Naive thymus-derived CD8-positive, alpha-beta T cell (primary cell): ENCODE measurements at places on chromosomes 7 and 10.
A peak's percentile ranks its signal among the peaks of the same experiment; 100 is the strongest.

DNA sequence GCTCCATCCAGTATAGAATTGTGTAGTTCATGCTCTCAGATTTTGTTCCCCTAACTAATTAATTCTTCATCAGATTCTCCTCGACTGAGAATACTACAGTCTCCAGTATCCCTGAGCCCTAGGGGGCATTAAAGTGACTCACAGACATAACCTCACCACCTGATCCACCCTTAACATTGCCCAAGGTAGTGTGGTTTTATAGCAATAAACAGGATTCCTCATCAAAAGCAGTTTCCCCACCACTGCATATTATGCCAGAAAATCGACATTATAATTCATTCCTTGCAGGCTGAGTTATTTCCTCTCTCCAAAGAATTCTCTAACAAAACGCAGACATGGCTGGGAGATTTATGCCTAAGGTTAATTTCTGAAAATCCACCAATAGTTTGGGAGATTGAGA, 1402.5 kb upstream of the CELF2 start:
- H3K27ac ChIP-seq = no peak overlapping the region
- peaks cover 4% of the 10 kb centered on the region for H3K36me3 ChIP-seq
- H3K27me3 ChIP-seq = peaks cover 2% of the 10 kb centered on the region

- peaks cover 21% of the 10 kb centered on the region for H3K27me3 ChIP-seq
- no peak overlapping the region for H3K27ac ChIP-seq
- peak overlapping the region; percentile 66 for H3K4me3 ChIP-seq
- H3K36me3 ChIP-seq = no peaks in the 10 kb centered on the region
- peaks cover 5% of the 10 kb centered on the region for H3K4me1 ChIP-seq
Measured at GRCh38 chr10:70925377-70926225, 37.2 kb upstream of the PCBD1 start.

GRCh38 chr7:48090095-48090805, 1.2 kb downstream of the UPP1 start:
- peaks cover 2% of the 10 kb centered on the region for H3K36me3 ChIP-seq
- H3K27ac ChIP-seq = peak overlapping the region; percentile 88

GRCh38 chr7:121339082-121339481, 10.3 kb downstream of the WNT16 start:
- no peaks in the 10 kb centered on the region for H3K4me1 ChIP-seq
- H3K27ac ChIP-seq = no peak overlapping the region
- peaks cover 3% of the 10 kb centered on the region for H3K27me3 ChIP-seq

DNA sequence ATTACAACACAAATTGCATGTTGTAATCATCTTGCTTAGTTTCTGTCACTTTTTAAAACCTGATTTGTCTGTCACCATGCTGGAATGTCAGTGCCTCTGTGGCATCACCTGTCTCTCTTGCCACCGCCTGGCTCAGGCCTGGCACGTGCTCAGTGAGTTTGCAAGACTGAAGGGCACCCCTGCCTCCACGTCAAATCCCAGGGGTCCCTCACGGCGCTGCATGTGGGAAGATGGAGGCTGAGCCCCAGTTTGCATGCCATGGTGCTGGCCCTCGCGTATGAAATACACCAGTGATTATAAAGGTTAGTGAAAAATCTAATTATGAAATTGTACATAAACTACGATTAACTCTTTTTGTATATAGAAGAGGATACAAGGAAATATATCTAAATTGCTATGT, 51.9 kb upstream of the VIPR2 start:
- no peaks in the 10 kb centered on the region for H3K27me3 ChIP-seq
- DNase-seq = no peak
- H3K4me3 ChIP-seq = no peak overlapping the region
- H3K36me3 ChIP-seq = no peaks in the 10 kb centered on the region
- H3K4me1 ChIP-seq = peaks cover 35% of the 10 kb centered on the region
